ENCODE measurements at places on chromosomes 1 and 21. TPM values are rescaled to one million over a fixed set of nuclear protein-coding genes. Genes with fewer than 3 reads are reported as not detected.

SPRR1A gene
- total RNA-seq: not detected

NTRK1 gene
- 7.5 TPM for total RNA-seq

PRMT6 gene
- 27.7 TPM for total RNA-seq

SPRR2B gene
- total RNA-seq: not detected

WNT4 gene
- under 0.01 TPM for total RNA-seq

IL20 gene
- not detected for total RNA-seq

HTR1D gene
- not detected for total RNA-seq

SELENON gene
- total RNA-seq: 39.3 TPM

CR2 gene
- total RNA-seq: 0.54 TPM

REN gene
- 8.3 TPM for total RNA-seq

Data from hematopoietic multipotent progenitor cell (in vitro differentiated cells).